ENCODE measurements at places on chromosomes 7 and 10.
A peak's percentile ranks its signal among the peaks of the same experiment; 100 is the strongest.

DNA sequence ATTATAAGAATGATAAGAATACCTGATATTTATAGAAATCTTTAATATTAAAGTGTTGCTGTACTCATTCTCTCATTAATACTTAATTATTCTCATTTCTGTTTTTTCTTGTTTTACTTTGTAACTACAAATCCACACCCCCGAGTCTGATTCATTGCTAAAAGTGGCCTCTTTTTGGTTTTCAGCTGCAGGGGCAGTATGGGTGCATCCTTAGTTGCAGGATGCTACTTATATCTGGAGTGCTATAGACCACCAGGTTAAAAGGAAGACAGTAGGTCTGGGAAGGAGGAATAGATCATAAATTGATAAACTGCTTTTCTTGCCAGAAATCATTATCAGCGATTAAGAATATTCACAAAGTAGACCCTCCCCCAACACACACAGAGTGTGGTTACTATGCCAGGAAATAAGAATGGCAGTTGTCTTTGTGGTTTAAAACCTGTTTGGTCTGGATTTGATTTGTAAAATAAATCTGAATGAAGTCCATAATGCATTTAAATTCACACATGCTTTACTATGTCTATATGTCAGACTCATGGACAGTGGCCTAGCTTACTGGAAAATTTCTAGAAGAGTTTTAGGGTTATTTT, 96.5 kb downstream of the NRF1 start:
- no peak for DNase-seq
- H3K4me3 ChIP-seq, result no peak overlapping the region
- H3K4me1 ChIP-seq, result no peaks in the 10 kb centered on the region
- H3K27me3 ChIP-seq, result no peaks in the 10 kb centered on the region

DNA sequence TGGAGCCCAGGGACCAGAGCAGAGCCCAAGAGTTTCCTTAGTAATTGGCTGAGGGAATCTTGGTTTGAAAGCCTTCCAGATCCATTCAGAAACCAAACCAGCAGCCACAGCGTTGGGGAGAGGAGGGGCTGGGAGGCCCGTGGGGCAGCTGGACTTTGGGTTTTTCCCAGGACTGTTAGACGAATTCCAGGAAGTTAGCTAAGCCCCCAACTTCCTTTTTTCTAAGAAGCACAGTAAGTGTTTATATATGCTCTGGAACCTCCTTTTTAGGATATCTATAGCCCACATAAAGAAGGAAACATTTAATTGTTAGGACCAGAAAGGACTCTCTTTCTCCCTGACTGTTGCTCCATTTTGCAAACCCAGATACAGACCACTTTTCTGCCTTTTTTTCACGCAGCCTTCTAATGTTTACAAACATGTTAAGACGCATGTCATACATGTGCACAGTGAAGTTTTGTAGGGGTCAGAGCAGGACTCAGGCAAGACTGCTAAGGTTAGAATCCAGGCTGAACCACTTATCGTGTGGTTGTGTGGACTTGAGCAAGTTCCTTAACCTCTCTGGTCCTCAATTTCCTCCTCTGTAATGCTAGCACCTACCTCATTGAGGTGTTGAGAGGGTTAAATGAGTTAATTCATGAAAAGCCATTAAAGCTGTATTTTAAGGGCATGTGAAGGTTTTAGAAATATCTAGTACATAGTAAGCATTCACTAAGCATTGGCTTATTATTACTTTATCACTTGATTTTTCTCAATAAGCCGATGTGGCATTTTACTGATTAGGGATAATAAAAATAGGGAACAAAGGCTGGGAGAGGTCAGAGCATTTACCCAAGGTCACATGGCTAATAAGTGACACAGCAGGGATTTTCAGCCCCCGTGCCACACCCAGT, 42.4 kb downstream of the TBATA start:
- no peak overlapping the region for H3K4me3 ChIP-seq
- H3K27me3 ChIP-seq, result peaks cover 5% of the 10 kb centered on the region
- H3K4me1 ChIP-seq, result peaks cover 2% of the 10 kb centered on the region
- DNase-seq, result no peak

DNA sequence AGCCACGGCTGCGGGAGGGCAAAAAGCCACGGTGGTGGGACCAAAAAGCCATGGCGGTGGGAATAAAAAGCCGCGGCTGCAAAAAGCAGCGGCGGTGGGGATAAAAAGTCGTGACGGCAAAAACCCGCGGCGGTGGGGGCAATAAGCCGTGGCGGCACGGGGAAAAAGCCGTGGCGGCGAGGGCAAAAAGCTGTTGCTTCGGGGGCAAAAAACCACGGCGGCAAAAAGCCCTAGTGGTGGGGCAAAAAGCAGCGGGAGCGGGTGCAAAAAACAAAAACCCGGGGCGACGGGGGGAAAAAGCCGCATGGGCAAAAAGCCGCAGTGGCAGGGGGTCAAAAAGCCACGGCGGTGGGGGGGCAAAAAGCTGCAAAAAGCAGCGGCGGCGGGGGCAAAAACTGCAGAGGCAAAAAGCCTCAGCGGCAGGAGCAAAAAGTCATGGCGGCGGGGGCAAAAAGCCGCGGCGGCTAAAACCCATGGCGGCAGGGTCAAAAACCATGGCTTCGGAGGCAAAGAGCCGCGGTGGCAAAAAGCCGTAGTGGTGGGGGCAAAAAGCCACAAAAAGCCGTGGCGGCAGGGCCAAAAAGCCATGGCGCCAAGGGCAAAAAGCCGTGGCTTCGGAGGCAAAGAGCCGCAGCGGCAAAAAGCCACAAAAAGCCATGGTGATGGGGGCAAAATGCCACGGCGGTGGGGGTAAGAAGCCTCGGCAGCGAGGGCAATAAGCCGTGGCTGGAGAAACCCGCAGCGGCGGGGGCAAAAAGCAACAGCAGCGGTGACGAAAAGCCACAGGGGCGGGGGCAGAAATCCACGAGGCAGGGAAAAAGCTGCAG, 525.8 kb downstream of the ZNF33B start:
- no peaks in the 10 kb centered on the region for H3K36me3 ChIP-seq
- no peaks in the 10 kb centered on the region for H3K4me1 ChIP-seq
- no peak overlapping the region for H3K27ac ChIP-seq
- H3K27me3 ChIP-seq, result no peaks in the 10 kb centered on the region
- DNase-seq, result no peak

GRCh38 chr10:126904818-126905701, at the start of gene DOCK1:
TSS of gene DOCK1 (plus strand) at chr10:126905428. CDS start at chr10:126905518, 90 bp downstream.
- H3K27ac ChIP-seq, result no peak within 1 kb of the TSS
- H3K4me1 ChIP-seq, result no peaks in the 10 kb centered on the region
- no peaks in the 10 kb centered on the region for H3K27me3 ChIP-seq
- no peaks in the 10 kb centered on the region for H3K36me3 ChIP-seq
- H3K4me3 ChIP-seq, result no peak within 1 kb of the TSS

DNA sequence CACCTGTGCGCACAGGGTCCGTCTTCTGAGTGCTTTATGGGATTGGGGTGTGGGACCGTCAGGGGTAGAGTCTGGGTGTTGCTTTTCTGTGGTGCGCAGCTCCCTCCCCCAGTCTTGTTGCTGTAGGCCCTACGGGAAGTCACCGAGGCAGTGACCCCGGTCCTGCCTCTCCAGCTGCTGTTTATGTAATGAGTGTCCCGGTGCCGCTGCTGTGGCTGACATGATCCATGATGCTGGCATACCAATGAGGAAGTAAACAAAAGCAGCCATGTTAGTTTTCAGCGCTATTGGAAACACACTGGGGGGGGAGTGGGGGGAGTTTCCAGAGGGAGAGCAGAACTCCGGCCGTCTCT, 1.1 kb downstream of the TRIM8 start:
- no peaks in the 10 kb centered on the region for H3K27me3 ChIP-seq
- peak overlapping the region; percentile 94 for H3K27ac ChIP-seq
- H3K36me3 ChIP-seq, result no peaks in the 10 kb centered on the region
- peaks cover 40% of the 10 kb centered on the region for H3K4me1 ChIP-seq
- DNase-seq, result peak; percentile 32

GRCh38 chr7:158394936-158395335, 192.7 kb downstream of the PTPRN2 start:
- H3K27ac ChIP-seq, result no peak overlapping the region
- H3K4me1 ChIP-seq, result peaks cover 4% of the 10 kb centered on the region
- no peaks in the 10 kb centered on the region for H3K27me3 ChIP-seq
- peak; percentile 25 for DNase-seq
- no peak overlapping the region for H3K4me3 ChIP-seq
- H3K36me3 ChIP-seq, result no peaks in the 10 kb centered on the region

- H3K27ac ChIP-seq, result no peak overlapping the region
- H3K4me1 ChIP-seq, result no peaks in the 10 kb centered on the region
- no peak for DNase-seq
- H3K27me3 ChIP-seq, result peaks cover 2% of the 10 kb centered on the region
Measured at GRCh38 chr7:104397442-104397841, 69.0 kb downstream of the LHFPL3 start.

- H3K36me3 ChIP-seq, result no peaks in the 10 kb centered on the region
- no peaks in the 10 kb centered on the region for H3K4me1 ChIP-seq
- H3K27ac ChIP-seq, result no peak overlapping the region
- DNase-seq, result no peak
- H3K27me3 ChIP-seq, result no peaks in the 10 kb centered on the region
Measured at GRCh38 chr10:49556723-49557122, 17.8 kb upstream of the ERCC6 start.

DNA sequence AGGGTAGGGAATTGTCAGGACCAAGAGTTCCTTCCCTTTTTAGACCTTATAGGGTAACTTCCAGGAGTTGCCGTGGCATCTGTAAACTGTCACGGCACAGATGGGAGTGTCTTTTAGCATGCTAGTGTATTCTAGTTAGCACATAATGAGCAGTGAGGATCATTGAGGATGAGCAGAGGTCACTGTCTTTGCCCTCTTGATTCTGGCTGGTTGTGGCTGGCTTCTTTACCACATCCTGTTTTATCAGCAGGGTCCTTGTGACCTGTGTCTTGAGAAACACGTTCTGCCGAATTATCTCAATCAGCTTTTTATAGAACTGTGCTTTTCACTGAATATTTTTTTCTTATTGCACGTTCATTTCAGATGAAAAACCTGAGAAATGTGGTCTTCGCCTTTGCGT, 41.5 kb downstream of the MINPP1 start:
- DNase-seq, result no peak
- H3K4me3 ChIP-seq, result no peak overlapping the region
- H3K27me3 ChIP-seq, result no peaks in the 10 kb centered on the region
- H3K27ac ChIP-seq, result no peak overlapping the region
- H3K36me3 ChIP-seq, result peaks cover 2% of the 10 kb centered on the region
- H3K4me1 ChIP-seq, result peaks cover 10% of the 10 kb centered on the region

GRCh38 chr10:122264931-122265330, 6.2 kb upstream of the BTBD16 start:
- H3K4me1 ChIP-seq, result no peaks in the 10 kb centered on the region
- H3K36me3 ChIP-seq, result no peaks in the 10 kb centered on the region
- no peak overlapping the region for H3K27ac ChIP-seq
- H3K27me3 ChIP-seq, result no peaks in the 10 kb centered on the region
- no peak for DNase-seq
- no peak overlapping the region for H3K4me3 ChIP-seq

- no peak overlapping the region for H3K4me3 ChIP-seq
- H3K27me3 ChIP-seq, result no peaks in the 10 kb centered on the region
- no peaks in the 10 kb centered on the region for H3K36me3 ChIP-seq
- no peak overlapping the region for H3K27ac ChIP-seq
- no peak for DNase-seq
Measured at GRCh38 chr10:3415878-3416605, 243.5 kb upstream of the PITRM1 start.

DNA sequence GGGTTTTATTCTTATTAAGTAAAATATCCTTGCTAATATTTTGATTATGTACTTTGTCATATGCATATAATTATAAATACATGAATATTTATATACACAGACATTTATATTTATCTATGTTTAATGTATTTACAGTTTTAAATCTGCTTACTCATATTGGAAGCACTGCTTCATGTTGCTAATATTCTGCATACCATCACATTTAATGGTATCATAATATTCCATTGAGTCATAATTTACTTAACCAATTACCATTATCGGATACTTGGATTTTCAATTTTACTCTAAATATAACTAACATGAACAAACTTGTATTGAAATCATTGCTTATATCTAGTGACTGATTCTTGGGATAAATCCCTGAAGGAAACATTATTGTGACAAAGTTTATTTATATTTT, 155.2 kb downstream of the MBL2 start:
- H3K4me3 ChIP-seq, result no peak overlapping the region
- H3K27ac ChIP-seq, result no peak overlapping the region
- no peaks in the 10 kb centered on the region for H3K27me3 ChIP-seq

DNA sequence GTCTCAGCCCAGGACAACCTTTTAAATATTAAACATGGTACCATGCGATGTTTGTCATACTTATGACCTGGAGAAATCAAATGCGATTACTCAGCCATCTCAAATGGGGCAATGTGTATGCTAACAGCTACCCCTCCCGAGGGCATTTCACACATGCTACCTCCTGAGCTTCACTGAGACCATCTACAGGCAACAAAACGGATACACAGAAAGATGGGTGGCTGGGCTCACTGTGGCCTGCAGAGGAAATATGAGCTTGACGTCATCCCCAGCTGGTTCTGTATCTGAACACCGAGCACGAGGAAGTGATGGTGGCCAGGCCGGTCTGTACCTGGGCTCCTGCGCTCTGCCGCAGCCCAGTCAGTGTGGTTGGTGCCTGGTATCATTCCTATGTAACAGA, 374.3 kb downstream of the RPS24 start:
- no peaks in the 10 kb centered on the region for H3K4me1 ChIP-seq
- H3K36me3 ChIP-seq, result no peaks in the 10 kb centered on the region
- H3K27ac ChIP-seq, result no peak overlapping the region
- H3K27me3 ChIP-seq, result no peaks in the 10 kb centered on the region
- DNase-seq, result no peak

- H3K4me1 ChIP-seq, result peaks cover 28% of the 10 kb centered on the region
- H3K27me3 ChIP-seq, result no peaks in the 10 kb centered on the region
- peak overlapping the region; percentile 99 for H3K4me3 ChIP-seq
- H3K27ac ChIP-seq, result peak overlapping the region; percentile 63
- H3K36me3 ChIP-seq, result peaks cover 5% of the 10 kb centered on the region
- DNase-seq, result no peak
Measured at GRCh38 chr7:77697535-77697831, 1.2 kb downstream of the RSBN1L start.

DNA sequence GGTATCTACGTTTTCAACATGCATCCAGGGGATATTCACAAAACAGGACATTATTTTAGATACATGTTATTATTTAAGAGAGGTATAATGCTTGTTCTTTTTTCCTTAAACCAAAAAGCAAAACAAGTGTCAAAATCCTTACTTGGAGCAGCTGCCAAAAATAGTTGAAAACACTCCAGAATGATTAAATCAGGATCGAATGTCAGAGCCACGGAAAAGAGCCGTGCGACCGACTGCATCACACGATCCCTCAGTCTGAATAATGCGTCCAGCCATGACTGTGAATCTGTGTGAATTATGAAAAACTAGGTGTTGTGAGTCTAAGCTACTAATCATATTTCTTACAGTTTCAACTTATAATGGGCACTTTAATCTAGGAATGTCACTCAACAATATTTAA, 126.0 kb downstream of the PARD3 start:
- H3K4me1 ChIP-seq, result no peaks in the 10 kb centered on the region
- H3K27ac ChIP-seq, result no peak overlapping the region
- H3K27me3 ChIP-seq, result no peaks in the 10 kb centered on the region
- no peaks in the 10 kb centered on the region for H3K36me3 ChIP-seq
- no peak for DNase-seq

DNA sequence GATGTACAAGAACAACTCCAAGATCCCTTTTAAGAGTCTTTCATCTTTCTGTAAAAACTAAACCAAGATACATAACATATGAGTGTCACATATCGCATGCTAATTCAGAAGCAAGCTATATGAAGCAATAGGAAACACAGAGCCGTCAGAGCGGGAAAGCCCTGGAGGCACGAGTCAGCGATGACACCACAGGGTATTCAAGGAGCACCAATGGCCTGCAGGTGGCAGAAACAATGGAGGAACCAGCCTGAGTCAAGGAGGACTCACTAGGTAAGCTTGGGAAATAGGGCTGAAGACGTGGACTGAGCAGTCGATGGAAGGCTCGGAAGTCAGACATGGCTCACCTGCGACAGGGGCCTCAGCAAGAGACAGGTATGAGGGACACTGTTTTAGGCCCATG, 214.4 kb downstream of the FAM107B start:
- H3K4me3 ChIP-seq, result no peak overlapping the region
- peak; percentile 57 for DNase-seq
- peaks cover 3% of the 10 kb centered on the region for H3K36me3 ChIP-seq
- H3K4me1 ChIP-seq, result peaks cover 75% of the 10 kb centered on the region
- peak overlapping the region; percentile 95 for H3K27ac ChIP-seq
